ENCODE measurements at places on chromosomes 5 and 9.

DNA sequence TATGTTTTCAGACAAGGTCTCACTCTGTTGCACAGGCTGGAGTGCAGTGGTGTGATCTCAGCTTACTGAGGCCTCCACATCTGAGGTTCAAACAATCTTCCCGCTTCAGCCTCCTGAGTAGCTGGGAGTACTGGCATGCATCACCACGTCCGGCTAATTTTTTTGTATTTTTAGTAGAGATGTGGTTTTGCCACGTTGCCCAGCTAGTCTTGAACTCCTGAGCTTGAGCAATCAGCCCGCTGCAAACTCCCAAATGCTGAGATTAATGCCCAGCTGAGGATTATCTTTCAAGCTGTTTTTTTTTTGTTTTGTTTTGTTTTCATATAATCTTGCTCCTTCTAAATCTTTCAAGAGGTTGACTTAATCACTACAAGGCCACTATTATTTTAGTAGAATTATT, 47.3 kb upstream of the SLC28A3 start:
- no peak for DNase-seq

- DNase-seq: no peak
Measured at GRCh38 chr5:132008163-132008473, 3.3 kb downstream of the ACSL6 start.

DNA sequence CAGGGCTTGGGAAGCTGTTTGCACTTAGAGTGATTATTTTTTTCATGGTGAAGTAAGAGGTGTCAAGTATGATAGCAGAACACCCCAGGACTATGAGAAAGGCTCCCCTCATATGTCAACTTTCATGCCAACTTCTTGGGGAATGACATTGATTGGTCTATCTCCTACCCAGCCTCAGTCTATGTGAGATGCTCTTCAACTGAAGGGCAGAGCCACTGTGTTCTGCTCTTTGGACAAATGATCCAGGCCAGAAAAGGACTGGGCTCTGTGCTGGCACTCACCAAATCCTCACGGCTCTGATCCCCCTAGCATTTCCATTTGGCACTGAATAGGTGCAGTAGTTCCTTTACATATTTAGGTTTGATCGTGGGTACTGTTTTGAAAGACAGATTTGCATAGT, 151.1 kb downstream of the DMRT2 start:
- no peak for DNase-seq

GRCh38 chr5:37355161-37355560, 15.7 kb downstream of the NUP155 start:
- no peak for DNase-seq

DNA sequence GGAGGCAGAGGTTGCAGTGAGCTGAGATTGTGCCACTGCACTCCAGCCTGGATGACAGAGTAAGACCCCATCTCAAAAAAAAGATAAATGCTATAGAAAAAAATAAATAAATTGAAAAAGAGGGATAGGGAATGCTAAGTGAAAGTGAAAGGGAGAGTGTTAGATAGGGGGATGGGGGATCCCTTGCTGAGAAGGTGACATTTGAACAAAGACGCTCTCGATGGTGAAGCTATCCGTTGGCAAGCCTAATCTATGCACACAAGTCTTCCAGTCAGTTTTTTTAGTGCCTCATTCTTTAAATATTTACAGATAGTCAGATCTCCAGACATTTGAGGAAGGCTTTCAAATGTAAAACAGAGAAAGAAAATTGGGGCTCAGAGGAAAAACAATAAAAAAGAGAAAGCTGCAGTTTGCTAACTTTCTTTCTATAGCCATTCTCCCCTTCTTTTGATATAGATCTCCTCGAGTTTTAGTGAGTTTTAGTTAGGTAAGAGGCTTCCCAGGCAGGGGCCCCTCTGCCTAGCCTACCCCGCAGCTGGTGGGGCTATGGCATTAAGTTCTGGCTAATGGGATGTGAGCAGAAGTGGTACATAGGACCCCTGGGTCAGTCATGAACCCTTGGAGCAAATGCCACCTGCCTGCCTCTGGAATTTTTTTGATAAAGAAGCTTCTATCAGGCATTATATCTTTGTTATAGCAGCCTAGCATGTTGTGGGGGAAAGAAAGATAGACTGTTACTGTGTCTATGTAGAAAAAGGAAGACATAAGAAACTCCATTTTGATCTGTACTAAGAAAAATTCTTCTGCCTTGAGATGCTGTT, 12.0 kb downstream of the GLRX start:
- no peak for DNase-seq
